ENCODE measurements at places on chromosomes 6 and 20. TPM values are rescaled to one million over a fixed set of nuclear protein-coding genes. Genes with fewer than 3 reads are reported as not detected.

The PMEPA1 gene
- total RNA-seq: 17.2 TPM

- DNase-seq: no peak
These were observed 137.0 kb downstream of the CEBPB start for GRCh38 chr20:50327666-50328065.

The ADRM1 gene
- total RNA-seq: 42.0 TPM

The DPPA5 gene
- not detected for total RNA-seq

DNA sequence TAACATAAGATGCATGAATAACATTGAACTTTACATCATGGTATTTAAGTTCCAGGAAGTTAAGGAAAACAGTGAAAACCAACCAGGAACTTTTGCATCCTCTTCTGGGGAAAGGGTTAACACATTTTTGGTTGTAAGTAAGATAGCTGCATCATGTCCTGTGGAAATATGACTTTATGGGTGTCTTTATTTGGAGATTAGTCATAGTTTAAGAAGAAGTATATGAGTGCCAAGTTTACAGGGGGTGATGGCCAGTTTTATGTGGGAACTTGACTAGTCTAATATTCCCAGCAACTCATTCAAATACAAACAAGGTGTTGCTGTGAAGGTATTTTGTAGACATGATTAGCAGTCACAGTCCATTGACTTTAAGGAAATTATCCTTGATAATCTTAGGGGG is 78.0 kb downstream of the PDE10A start:
- DNase-seq: no peak

The GRM4 gene
- not detected for total RNA-seq

DNA sequence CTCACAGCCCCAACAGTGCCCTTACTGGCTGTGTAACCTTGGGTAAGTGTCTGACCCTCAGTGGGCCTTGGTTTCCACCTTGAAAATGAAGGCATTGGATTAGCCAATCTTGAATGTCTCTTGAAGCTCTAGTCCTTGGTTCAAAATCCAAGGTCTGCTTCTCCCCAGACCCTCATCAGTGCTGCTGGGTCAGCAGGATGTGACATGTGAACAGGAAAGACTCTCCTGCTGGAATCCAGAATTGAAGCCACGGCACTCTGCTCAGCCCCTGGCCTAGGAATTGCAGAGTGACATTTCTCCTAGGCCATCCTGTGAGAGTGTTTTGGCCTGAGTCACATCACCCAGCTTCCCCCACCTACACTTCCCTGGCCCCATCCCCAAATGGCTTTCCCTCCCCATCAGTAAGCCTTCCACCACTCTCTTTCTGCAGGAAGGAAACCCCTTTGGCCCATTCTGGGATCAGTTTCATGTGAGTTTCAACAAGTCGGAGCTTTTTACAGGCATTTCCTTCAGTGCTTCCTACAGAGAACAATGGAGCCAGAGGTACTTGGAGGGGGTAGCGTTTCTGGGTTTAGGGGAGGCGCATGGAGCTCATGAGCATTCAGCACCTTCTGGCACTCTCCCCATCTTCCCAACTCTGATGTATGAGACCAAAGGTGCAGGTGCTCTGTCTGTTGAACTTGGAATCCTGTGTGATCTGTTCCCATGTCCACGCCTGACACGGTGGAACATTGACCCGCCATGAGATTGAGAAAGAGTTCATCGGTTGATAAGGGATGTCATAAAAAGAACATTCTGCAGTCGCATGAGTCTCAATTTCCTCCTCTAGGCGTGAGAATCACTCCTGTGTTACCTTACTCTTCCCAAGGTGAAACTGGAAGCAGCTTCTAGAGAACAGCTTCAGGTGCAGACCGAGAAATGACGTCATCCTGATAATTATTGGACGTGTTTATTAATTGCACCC is 8.8 kb downstream of the POFUT1 start:
- DNase-seq: no peak

DNA sequence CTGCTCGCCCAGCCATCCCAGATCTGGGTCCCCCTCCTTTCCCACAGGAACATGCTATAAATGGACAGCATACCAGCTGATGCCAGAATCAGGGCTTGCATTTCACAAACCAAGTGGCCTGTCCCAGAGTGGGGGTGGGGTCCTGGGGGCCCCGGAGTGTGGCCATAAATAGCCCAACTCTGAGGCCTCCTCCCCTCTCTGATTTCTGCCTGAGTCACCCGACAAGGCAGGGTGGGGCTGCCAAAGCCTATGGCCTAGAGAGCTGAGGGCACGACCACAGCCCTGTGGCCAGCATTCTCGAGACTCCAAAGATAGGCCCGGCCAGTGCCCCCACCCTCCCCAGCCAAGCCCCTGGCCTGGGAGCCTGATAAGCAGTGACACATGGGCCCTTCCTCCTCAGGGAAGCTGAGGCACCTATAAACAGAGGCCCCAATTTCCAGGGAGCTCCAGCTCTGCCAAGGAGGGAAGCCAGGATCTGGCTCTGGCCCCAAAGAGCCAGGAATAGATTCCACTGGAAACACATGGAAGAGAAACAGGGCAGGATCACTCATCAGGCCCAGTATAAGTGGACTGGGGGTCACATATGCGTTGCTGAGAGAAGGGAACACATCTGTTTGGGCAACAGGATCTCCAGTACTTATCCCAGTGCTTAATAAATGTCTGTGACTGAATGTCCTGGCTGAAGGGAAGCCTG is 20.3 kb downstream of the SNTA1 start:
- DNase-seq: peak; percentile 67

- DNase-seq: peak; percentile 55
These were observed 688.4 kb downstream of the HTR1B start for GRCh38 chr6:76774781-76775384.

- peak; percentile 65 for DNase-seq
These were observed 2.9 kb downstream of the NRN1 start for GRCh38 chr6:6003621-6004366.

GRCh38 chr6:89385846-89386245 is 26.2 kb downstream of the RRAGD start:
- DNase-seq: no peak

GRCh38 chr6:44100088-44100550 is 27.1 kb downstream of the MRPL14 start:
- DNase-seq: peak; percentile 59

The CCN5 gene
- 193 TPM for total RNA-seq

DNA sequence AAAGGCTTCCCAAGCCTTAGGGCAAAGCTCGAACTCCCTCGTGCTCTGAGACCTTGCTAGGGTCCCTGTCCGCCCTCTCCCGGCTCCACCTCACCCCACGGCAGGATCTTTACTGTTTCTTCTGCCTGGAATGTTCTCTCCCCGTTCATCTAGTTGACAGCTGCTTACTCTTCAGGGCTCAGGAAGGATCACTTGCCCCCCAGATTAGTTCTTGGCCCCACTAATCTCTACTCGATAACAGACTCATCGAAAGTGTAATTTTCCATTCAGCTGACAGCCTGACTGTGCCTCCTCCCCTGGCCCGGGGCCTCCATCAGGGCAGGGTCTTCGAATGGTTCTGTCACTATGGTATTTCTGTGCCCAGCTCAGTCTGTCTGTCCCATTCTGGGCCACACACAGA is 3.1 kb downstream of the MAP1LC3A start:
- DNase-seq: no peak

- DNase-seq: no peak
These were observed 571 bp upstream of the FOXC1 start for GRCh38 chr6:1609041-1609647.

The GRM1 gene
- total RNA-seq: not detected

The WFDC10B gene
- total RNA-seq: not detected

DNA sequence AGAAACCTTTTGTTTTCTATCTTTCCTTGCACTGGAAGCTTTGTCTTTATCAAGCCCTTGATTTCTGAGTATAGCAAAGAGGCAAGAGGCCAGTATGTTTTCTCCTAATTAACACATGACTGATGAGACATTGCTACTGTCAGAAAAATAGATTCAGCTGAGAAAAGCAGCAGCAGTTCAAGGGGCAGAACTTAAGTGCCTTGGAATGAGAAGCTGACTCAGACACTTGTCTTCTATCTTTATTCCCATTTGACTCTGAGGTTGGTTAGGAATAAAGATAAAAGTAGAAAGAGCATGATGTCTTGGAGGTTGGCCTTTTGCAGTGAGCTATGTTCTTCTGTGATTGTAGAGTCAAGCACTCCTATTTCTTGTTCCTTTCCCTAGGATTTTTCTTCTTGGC is 79.1 kb upstream of the MAN1A1 start:
- no peak for DNase-seq

DNA sequence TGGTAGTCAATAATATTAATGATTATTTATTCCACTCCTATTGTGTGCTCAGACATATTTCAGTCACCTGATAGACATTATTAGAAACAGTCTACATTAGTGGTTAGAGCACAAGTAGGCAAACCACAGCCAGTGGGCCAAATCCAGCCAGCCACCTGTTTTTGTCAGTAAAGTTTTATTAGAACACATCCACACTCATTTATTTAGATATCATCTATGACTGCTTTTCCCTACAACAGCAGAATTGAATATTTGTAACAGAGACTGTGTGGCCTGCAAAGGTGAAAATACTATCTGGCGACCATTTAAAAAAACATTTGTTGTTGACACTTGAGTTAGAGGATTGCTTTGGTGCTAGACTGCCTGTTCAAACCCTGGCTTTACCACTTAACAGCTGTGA is 220.0 kb upstream of the ZFP64 start:
- no peak for DNase-seq

The MUC21 gene
- 1.7 TPM for total RNA-seq

The MRPS10 gene
- total RNA-seq: 37.9 TPM

DNA sequence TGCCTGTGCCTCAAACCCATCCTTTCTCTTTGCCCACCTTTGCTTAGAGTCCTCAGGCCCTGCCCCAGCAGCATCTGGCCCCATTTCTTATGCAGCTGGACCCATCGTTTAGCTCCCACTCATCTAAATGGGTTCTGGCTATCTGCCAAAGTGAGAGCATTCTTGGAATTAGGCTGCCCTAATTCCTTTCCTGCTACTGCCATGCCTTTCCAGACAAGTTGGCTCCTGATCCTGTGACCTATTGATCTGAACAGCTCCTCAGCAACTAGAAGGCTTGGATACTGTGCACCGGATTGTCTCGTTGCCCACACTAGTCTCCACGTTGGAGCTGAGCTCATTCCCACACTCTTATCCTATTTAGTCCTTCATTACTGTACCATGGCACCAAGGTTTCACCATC is 22.9 kb downstream of the DZANK1 start:
- no peak for DNase-seq

The ENPP5 gene
- 2.6 TPM for total RNA-seq

DNA sequence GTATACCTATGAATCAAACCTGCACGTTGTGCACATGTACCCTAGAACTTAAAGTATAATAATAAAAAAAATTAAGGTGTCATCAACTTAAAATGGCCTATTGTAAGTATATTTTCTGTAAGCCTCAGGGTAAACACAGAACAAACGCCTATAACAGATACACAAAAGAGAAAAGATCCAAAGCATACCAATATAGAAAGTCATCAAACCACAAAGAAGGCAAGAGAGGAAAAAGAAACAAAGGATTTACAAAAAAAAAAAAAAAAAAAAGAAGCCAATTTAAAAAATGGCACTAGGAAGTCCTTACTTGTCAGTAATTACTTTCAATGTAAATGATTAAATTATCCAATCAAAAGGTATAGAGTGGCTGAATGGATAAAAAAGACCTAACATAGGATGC is 24.6 kb upstream of the ASF1A start:
- no peak for DNase-seq

DNA sequence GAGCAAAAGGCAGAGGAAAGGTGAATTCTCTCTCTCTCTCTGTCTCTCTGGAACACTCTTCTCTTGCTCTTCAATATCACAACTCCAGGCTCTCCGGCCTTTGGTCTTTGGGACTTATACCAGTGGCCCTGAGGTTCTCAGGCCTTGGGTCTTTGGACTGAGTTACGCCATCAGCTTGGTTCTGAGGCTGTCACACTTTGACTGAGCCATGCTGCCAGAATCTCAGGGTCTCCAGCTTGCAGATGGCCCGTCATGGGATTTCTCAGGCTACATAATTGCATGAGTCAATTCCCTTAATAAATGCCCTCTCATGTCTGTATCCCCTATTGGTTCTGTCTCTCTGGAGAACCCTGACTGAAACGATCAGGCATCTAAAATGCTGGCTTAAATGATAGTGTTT is 12.9 kb downstream of the BTN2A1 start:
- no peak for DNase-seq

The RAD21L1 gene
- total RNA-seq: not detected

DNA sequence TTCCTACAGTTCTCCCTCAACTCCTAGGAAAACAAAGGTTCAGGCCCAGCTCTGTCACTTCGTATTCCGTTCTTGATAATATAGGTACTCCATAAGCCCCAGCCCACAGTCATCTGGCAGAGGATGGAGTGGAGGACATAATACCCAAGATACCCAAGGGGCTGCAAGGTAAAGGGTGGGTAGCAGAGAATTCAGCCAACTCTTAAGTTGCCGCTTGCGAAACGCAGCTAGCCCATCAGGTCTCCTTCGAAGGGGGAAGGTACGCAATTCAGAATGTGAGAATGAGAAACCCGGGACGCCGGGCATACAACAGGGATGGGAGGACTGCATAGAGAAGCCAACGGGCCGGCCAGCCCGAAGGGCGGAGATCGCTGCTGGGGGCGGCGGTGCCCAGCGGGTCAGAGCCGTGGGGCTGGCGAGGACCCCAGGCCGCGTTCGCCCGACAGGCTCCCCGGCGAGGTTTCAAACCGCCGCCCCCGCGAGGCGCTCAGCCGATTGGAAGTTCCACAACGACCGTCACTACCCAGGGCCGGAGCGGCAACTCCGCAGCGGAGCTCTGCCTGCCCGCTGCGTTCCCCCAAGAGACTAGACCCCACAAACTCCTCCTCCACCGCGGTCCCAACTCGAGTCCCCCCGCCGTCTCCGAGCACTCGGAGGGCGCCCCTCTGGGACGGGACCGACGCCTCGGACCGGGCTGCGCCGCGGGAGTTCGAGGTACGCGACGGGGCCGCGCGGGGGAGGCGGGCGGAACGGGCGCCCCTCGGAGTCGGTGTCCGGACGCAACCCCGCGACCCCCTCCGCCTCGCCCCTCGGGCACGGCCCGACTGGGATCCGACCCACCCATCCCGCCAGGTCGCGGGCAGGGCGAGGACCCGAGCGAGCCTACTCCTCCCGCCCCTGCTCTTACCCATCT is 911 bp downstream of the CDK19 start:
- DNase-seq: peak; percentile 63

DNA sequence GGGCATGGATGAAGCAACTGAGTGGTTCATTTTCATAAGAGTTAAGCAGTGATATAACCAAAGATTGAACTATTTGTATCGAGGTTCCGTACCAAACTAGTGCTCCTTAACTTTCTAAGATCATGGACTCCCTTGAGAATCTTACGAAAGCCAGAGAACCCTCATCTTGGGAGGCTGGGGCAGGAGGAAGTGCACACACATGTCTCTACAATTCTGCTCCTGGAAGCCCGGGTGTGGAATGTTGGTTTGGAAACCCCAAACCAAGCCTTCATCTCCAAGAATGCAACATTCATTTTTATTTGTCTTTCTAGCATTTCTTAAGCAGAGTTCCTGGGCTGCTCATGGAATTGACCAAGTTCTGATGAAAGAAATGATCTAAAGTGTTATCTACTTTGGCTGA is 250.5 kb upstream of the PRND start:
- DNase-seq: no peak

Measured in stomach (tissue), 19 donors.